Fibroblast of skin of scalp (primary cell): ENCODE measurements at places on chromosomes 5 and 9.

DNA sequence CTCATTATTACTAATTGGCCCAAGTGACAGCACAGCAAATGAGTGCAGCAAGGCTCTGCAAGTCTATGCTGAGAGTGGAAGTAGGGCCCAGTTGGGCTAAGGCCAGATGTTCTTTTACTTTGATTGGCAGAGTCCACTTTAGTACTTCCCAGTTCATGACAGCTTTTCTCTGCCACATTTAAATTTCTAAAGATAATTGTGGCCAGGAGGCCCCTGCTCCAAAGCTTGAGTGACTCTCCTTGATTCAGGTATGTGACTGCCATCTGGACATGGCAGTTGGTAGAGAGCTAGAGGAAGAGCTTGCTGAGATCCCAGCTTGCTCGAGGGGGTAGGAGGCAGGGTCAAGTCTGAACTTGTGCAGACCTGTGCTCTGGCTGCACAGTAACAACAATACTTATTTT is 154.1 kb downstream of the CARTPT start:
- DNase-seq: no peak

GRCh38 chr5:177396078-177396477 is 4.4 kb downstream of the PFN3 start:
- no peak for DNase-seq

DNA sequence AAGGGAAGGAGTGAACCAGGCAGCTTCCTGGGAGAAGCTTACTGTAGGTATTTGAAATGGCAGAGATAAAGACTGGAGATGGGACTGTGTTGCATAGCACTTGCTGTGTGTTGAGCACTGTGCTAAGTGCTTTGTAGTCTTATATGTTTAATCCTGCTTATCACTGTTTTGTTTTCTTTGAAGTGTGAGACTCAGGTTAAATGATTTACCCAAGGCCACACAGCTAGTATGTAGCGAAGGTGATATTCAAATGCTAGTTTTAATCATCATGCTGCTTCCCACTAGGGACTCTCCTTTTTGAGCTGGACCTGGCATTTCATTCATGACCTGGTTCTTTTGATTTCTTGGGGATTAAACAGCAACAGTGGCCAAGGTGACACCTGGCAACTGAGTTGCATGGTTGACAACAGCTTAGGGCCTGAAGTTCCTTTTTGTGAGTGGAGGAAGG is 35.3 kb upstream of the SPRY4 start:
- no peak for DNase-seq

- DNase-seq: no peak
These were observed 19.8 kb upstream of the IQGAP2 start for GRCh38 chr5:76383126-76383832.

- peak; percentile 57 for DNase-seq
These were observed 263.2 kb downstream of the DMAC1 start for GRCh38 chr9:7536310-7536939.

DNA sequence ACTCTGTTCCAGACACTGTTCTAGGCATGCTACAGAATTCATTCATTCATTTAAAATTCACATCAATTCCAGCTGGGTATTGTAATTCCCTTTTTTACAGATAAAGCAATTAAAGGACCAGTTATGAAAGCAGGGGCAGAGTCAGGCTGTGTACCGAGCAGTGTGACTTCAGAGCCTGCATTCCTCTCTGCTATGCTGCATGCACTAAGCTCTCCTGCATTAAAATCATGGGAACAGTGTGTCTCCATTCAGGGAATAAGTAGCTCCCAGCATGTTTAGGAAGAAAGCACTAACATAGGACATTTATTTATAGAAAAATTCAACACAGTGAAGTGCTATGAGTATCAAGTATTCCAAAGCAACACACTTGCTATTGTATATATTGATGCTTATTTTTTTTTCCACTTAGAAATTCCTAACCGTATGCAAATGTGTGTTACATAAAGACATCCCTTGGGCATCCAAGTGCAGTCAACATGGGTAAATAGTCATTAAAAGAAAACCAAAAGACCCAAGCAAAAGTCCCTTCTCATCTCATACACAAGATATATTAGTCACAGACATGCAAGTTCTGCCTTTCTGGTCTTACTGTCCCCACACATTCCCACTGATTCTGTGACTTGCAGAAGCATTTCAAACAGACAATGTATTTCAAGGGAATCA is 173.7 kb downstream of the GABRB2 start:
- no peak for DNase-seq

DNA sequence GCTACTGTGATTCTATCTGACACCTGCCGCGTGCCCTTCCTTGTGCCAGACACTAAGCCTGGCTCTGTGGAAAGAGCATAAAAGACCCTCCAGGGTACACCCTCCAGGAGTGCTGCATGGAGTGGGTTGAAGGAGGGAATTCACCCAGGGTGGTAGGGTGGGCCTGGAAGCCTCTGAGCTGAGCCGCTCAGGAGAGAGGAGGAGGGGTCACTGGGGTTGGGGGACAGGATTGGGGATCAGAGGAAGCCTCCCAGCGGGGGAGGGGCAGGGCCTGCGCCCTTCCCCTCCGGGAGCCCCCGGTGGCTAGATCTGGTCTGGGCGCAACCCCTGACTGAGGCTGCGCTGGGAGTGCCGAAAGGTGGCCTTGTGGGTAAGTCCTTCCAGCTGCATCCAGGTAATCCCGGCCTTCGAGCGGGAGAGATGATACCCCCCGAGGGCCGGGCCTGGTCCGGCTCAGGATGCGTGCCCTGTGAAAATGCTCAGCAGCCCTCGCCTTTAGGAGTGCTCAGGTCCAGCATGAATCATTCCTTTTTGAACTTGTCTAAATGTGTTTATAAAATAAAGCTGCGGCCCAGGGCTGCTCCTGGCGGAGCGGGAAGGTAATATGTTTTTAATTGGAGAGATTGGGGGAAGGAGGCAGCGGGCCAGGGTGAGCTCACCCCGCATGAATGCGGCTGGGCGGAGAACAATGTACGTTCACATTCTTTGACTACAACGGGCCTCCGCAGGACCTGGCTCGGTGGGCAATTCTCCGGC is 118.1 kb upstream of the SMIM23 start:
- DNase-seq: peak; percentile 86

DNA sequence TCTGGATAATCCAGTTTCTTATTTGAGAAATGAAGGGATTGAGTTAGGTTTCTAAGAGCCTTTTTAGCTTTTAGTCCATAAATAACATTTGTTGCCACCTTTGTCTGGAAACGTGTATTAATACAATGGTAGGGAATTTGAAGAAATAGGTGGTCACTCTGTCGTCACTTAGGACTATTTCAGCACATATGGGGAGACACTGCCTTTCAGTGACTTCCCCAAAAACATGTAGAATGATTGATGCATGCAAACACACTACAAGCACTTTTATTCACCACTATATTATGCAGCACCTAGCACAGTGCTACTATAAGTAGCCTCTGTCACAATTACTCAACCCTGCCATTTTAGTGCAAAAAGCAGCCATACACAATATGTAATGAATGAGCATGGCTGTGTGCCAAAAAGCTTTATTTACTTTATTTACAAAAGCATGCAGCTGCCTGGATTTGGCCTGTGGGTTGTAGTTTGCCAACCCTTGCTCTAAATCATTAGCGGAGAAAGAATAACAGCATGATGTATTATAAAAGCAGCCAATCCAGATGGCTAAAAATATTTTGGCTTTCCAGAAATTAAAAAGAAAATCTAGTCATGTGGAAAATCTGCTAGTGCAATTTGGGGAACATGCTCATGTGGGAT is 154.2 kb upstream of the HMHB1 start:
- peak; percentile 69 for DNase-seq

DNA sequence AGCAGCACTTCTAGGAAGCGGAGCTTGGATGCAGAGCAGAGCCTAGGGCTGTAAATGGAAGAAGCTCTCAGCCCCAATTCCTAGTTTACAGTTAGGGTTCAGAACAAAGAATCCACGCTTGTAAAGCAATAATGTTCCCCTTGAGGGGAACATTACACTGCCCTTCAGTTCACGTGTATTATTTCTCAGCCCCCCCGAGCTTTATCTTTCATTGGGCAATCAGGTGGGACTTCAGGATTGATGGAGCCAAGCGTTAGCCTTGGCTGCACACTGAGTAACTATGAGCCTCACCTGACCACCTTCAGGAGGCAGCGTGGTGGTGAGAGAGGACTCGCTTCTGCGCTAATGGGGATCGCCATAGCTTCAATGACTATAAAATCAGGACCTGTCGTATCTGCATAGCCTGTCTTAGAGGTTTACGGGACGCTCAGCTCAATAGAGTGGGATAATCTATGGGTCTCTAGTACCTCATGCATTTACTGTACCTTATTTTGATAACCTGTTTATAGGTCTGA is 157.0 kb upstream of the RASEF start:
- no peak for DNase-seq

DNA sequence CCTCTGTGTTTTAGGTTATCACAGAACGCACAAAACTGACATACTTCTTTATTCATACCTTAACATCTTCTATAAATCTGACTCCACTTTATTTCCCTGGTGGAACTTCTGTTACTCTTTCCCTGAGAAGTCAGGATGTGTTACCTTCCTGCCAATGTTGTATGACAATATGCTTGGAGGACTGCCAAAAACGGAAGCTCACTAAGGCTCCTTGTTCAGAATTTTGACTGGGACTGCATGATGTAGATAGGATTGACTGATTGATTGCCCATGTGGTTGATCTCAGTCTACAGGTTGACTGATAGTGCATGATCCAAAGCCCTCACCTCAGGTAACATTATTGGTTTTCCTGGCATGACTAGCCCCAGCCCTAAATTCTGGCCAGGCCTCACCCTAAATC is 319.4 kb downstream of the TLR4 start:
- DNase-seq: no peak

- no peak for DNase-seq
These were observed 271.2 kb downstream of the FAM114A2 start for GRCh38 chr5:153767221-153768188.

DNA sequence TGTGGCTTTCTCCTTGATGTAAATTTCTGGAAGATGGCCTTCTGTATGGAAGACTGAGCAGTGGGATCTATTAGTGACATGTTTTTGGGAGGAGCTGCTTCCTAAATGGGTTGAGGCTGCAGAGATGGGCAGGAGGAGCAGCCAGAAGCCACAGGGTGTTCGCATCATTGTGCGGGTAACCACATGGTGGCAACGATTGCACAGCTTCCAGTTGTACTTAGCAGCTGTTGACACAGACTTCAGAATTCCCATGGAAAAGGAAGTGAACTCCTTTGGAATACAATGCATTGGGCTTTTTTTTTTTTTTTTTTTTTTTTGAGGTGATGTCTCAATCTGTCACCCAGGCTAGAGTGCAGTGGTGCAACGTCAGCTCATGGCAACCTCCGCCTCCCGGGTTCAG is 297.3 kb downstream of the NR3C1 start:
- DNase-seq: peak; percentile 82

GRCh38 chr9:28841775-28842174 is 1268.5 kb upstream of the C9orf72 start:
- no peak for DNase-seq

DNA sequence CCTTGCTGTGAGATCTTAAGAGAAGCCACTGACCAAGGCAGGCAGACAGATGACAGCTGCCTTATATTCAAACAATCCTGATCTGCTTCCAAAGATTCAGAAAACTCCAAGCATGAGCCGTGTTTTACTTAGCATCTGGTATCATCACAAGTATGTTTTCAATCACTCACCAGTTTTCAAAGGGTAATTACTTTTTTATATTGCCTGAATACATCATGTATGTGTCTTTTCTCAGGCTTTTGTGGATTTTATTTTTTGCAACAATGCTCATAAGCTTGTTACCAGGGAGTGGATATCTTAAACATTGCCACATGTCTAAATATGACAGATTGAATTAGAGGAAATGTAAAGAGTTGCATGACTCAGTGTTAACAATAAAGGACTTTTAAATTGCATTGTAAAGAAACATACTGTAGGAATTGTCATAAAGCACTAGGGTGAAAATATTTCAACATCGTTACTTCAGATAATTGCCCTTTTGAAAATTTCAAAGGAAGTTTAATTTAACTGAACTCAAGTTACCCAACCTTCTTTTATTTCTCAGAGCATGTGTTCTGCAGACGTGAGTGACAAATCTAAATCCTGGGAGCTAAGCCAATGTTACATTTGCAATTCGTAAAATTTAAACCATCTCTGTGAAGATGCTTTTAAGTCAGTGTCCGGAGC is 326.1 kb downstream of the PLK2 start:
- peak; percentile 75 for DNase-seq

DNA sequence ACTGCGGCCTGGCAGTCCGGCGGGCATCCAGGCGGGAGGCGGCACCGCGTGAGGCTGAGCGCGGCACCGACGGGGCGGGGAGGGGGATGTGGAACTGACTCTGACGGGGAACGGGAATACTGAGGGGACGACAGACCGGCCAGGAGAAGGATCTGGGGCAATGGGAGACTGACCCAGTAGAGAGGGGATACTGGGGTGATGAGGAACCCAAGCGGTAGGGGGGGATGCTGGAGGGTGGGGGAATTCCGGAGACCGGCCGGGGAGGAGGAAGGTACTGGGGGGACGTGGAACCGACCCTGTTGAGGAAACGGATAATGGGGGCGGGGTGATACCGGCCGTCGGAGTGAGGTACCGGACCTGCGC is 423 bp downstream of the IPPK start:
- no peak for DNase-seq

- no peak for DNase-seq
These were observed 171.0 kb downstream of the ARRDC3 start for GRCh38 chr5:91211997-91212713.
